ENCODE measurements at places on chromosomes 11 and 22. TPM values are rescaled to one million over a fixed set of nuclear protein-coding genes. Genes with fewer than 3 reads are reported as not detected.

The CLMP gene
- total RNA-seq = not detected

DNA sequence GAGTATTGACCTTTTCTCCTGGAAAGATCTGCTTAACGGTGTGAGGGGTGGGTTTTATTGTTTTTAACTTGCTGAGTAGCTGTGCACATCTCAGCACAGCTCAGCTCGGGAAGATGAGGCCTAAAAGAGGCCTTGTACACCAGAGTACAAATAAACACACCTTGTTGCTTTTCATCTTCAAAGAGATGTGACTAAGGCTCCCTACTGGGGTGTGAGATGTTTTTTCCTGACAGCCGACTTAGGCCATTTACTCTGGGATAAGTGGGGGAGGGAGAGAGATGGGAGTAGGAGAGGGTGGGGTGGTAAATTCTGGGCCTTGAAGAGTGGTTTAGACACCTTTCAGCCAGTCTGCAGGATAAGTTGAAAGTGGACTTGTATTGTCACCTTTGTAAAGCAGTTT, 2.9 kb downstream of the LDLRAD3 start:
- H3K36me3 ChIP-seq = no peaks in the 10 kb centered on the region
- H3K4me3 ChIP-seq = no peak overlapping the region
- peaks cover 3% of the 10 kb centered on the region for H3K4me1 ChIP-seq
- H3K27me3 ChIP-seq = peaks cover 56% of the 10 kb centered on the region
- H3K27ac ChIP-seq = no peak overlapping the region
- no peak for DNase-seq

The KIRREL3 gene
- total RNA-seq = not detected

The NCR3LG1 gene
- 5.0 TPM for total RNA-seq

The OR4C6 gene
- not detected for total RNA-seq

- H3K27me3 ChIP-seq = no peaks in the 10 kb centered on the region
- no peak overlapping the region for H3K4me3 ChIP-seq
Observed at GRCh38 chr11:97865424-97866012, 1155.2 kb upstream of the CNTN5 start.

GRCh38 chr11:19345848-19346681, 105.3 kb upstream of the E2F8 start:
- H3K27ac ChIP-seq = no peak overlapping the region
- no peak for DNase-seq
- no peaks in the 10 kb centered on the region for H3K4me1 ChIP-seq
- H3K36me3 ChIP-seq = no peaks in the 10 kb centered on the region
- no peak overlapping the region for H3K4me3 ChIP-seq
- H3K27me3 ChIP-seq = peaks cover 71% of the 10 kb centered on the region

GRCh38 chr11:18650859-18651557, 16.9 kb upstream of the SPTY2D1 start:
- peak; percentile 31 for DNase-seq
- H3K27ac ChIP-seq = no peak overlapping the region
- H3K4me1 ChIP-seq = no peaks in the 10 kb centered on the region
- H3K36me3 ChIP-seq = no peaks in the 10 kb centered on the region
- H3K4me3 ChIP-seq = no peak overlapping the region

DNA sequence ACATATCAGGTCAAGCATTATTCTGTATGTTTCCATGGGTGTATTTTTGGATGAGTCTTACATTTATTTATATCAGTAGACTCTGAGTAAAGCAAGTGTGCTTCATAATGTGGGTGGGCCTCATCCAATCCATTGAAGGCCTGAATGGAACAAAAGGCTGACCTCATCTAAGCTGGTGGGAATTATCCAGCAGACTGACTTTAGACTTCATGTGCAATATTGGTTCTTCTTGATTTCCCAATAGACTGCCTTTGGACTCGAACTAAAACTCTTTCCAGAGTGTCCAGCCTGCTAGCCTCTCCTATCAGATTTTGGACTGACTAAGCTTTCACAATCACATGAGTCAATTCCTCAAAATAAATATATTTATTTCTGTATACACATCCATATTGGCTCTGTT, 116.2 kb downstream of the KIF18A start:
- H3K27ac ChIP-seq = no peak overlapping the region
- no peaks in the 10 kb centered on the region for H3K36me3 ChIP-seq
- peaks cover 3% of the 10 kb centered on the region for H3K4me1 ChIP-seq
- no peak overlapping the region for H3K4me3 ChIP-seq
- no peak for DNase-seq

The SLC1A2 gene
- not detected for total RNA-seq

The MMP3 gene
- not detected for total RNA-seq

DNA sequence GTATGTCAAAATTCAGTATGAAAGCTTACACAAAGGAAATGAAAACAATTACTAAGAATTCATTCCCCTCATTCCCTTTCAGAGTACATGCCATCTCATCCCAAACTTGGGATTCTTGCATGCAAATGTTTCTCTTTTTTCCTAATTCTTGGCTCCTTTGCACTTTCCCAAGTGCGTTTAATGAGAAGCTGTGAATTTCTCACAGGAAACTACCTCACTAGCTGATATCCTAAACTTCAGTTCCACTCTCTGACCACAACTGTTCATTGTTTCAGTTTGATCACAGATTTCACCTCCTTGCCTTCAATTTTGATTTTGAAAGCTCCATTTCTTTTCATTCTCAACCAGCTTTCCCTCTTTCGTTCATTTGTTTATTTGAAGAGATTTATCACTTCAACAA, 5.9 kb upstream of the ARL14EP start:
- no peak overlapping the region for H3K27ac ChIP-seq
- DNase-seq = no peak
- no peak overlapping the region for H3K4me3 ChIP-seq
- H3K27me3 ChIP-seq = peaks cover 7% of the 10 kb centered on the region
- peaks cover 7% of the 10 kb centered on the region for H3K4me1 ChIP-seq

The MMP27 gene
- total RNA-seq = not detected

- H3K4me1 ChIP-seq = no peaks in the 10 kb centered on the region
- no peak overlapping the region for H3K4me3 ChIP-seq
Observed at GRCh38 chr11:22474616-22475015, 136.4 kb downstream of the SLC17A6 start.

The STX3 gene
- 8.0 TPM for total RNA-seq

DNA sequence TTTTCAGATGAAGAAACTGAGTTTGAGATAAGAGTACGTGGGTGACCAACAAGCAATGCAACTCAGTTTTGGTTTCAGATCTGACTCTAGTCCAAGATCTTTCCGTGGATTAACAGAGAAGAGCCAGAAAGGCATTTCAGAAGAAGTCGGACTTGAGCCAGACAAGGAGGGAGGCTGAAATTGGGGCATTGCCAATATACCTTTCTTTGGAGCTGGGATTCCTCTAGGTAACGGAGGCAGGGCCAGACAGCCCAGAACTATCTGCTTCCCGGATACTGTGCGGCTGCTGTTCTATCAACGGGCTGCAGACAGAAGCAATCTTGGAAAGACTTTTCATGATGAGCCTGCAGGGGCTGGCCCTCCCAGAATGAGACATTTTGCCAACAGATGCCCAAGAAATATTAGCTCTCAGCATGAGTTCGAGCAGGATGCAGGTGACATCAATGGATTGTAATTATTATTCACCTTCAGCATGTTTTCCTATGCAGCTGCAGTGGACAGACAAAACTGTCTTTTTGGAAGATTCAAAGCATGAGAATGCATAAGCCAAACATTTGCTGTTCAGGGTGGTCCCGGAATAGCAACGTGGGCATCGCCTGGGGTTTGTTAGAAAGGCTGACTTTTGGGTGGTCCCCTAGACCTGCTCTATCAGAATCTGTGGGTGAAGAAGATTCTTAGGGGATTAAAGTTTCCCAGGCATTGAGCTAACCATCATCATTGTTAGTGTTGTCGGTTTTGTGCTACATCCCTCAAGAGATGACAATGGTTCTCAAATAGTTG, 95.7 kb downstream of the SCN3B start:
- peaks cover 15% of the 10 kb centered on the region for H3K4me1 ChIP-seq
- H3K4me3 ChIP-seq = no peak overlapping the region
- peaks cover 7% of the 10 kb centered on the region for H3K27me3 ChIP-seq
- H3K27ac ChIP-seq = no peak overlapping the region

- no peaks in the 10 kb centered on the region for H3K36me3 ChIP-seq
- H3K4me3 ChIP-seq = no peak overlapping the region
- DNase-seq = no peak
- no peak overlapping the region for H3K27ac ChIP-seq
- H3K4me1 ChIP-seq = no peaks in the 10 kb centered on the region
Observed at GRCh38 chr11:92480499-92480898, 255.9 kb downstream of the FAT3 start.

DNA sequence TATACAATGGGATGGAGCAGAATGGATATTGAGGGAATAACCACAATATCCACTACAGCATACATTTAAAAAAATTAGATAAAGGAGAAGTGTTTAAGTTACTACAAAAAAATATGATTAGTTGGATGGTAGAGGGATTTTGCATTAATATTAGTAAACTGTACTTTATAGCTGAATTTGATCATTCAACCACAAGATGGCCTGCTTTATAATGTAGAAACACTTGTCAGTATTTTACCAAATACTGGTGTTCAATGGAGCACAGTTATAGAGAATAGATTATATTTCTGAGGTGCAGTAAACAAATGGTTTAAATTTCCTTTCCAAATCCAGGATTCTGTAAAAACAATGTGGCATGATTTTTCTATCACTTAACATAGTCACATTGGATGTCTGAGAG, 818.8 kb upstream of the CHORDC1 start:
- no peaks in the 10 kb centered on the region for H3K27me3 ChIP-seq
- no peak overlapping the region for H3K4me3 ChIP-seq
- H3K4me1 ChIP-seq = no peaks in the 10 kb centered on the region
- DNase-seq = no peak
- no peaks in the 10 kb centered on the region for H3K36me3 ChIP-seq
- no peak overlapping the region for H3K27ac ChIP-seq

GRCh38 chr11:15216678-15217077, 102.0 kb downstream of the INSC start:
- peaks cover 3% of the 10 kb centered on the region for H3K27me3 ChIP-seq
- H3K36me3 ChIP-seq = no peaks in the 10 kb centered on the region
- H3K4me1 ChIP-seq = no peaks in the 10 kb centered on the region
- DNase-seq = no peak
- no peak overlapping the region for H3K27ac ChIP-seq

DNA sequence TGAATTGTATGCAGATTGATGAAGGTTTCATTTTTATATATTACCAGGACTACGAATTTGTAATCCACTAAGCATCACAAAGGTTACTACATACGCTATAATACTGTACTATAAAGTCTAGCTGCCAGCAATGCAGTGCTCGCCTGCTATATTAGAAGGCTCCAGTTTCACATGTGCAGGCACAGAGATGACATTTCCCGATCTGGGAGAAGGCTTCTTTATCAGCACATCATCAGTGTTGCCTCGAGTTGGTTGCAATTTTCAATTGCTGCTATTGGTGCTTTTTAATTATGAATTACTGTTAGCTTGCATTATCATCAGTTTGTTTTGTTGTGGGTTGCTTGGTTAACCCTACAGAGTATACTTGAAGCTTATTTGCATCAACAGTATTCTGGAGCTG, 143.2 kb upstream of the TEAD1 start:
- H3K4me3 ChIP-seq = no peak overlapping the region
- no peaks in the 10 kb centered on the region for H3K4me1 ChIP-seq
- DNase-seq = no peak
- H3K27ac ChIP-seq = no peak overlapping the region

- no peaks in the 10 kb centered on the region for H3K4me1 ChIP-seq
- H3K27ac ChIP-seq = no peak overlapping the region
- H3K27me3 ChIP-seq = no peaks in the 10 kb centered on the region
- peaks cover 1% of the 10 kb centered on the region for H3K36me3 ChIP-seq
- no peak overlapping the region for H3K4me3 ChIP-seq
Observed at GRCh38 chr11:69661413-69661715, 13.8 kb downstream of the LTO1 start.

GRCh38 chr11:31895926-31896325, 84.8 kb upstream of the PAX6 start:
- peaks cover 7% of the 10 kb centered on the region for H3K27me3 ChIP-seq
- H3K4me3 ChIP-seq = no peak overlapping the region
- no peak for DNase-seq
- H3K4me1 ChIP-seq = no peaks in the 10 kb centered on the region

DNA sequence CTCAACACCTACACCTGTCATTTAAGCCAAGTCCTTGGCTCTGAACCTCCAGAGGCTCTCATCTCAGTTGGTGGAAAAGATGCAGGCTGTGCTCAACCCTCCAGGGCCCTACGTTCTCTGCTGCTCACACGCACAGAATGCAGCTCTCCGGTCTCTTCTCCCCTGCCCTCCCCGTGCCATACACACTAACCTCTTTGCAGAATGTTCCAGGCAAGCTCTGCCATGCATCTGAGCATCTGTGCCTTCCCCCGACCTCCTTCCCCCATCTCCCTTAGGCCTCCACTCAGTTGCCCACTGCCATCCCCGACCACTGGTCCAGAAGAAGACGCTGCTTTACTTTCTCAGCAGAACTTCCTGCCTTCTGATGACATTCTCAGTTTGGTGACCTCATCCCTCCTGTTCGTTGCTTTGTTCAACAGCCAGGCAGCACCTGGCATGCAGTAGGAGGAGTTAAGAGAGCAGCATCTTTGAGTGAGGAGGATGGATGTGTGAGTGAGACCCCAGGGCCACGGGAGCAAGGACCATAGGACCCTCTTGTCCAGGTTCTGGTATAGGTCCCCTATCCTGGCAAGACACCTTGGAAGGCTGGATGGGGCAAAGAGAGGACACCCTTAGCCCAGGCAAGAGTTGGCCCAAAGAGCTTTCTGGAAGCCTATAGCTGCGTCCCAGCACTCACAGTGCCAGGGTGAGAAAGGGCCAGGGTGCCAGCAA, 598.0 kb downstream of the BRD1 start:
- H3K4me3 ChIP-seq = no peak overlapping the region
- H3K27ac ChIP-seq = no peak overlapping the region
- H3K36me3 ChIP-seq = no peaks in the 10 kb centered on the region
- no peak for DNase-seq

The NEAT1 gene
- 155 TPM for total RNA-seq

DNA sequence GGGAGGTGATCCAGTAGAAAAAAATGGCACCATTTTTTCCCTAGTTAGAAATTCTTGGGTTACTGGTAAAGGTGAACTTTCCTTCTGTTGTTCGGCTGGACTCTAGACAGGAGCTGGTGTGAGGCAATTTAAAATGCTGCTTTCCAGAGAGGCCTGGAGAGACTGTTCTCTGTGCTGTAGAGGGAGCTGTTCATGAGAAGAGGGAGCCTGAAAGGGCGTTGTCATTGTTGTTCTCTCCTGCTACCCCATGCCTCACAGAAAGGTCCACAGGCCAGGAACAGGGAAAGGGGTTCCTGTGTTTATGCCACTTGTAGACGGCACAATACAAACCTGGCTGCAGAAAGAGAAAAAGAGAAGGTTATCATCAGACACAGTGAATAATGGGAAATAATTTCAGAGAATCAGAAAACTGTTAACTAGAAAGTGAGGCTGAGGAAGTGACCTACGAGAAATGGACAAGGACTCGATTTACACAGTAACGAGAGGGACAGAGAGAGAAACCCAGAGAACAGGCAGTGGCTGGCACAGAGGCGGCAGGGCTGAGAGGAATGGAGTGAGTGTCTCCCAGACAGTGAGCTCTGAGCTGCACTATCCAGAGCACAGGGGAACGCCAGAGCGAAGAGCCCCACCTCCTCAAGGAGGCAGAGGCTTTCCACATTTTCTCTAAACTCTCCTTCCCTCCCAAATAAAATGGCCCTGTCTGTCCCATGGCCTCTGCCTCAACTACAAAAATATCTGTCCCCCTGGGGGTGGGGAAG, 109.2 kb downstream of the RRM1 start:
- no peak overlapping the region for H3K4me3 ChIP-seq
- H3K27me3 ChIP-seq = peaks cover 20% of the 10 kb centered on the region
- no peak overlapping the region for H3K27ac ChIP-seq

Measured in activated naive CD8-positive, alpha-beta T cell treated with anti-CD3 and anti-CD28 coated beads for 36 hours (primary cell).